ENCODE measurements at places on chromosomes 16 and 17.

GRCh38 chr17:81179220-81179619 is 13.2 kb upstream of the AATK start:
- no peak for DNase-seq

- DNase-seq, result no peak
These were observed 53.0 kb upstream of the DNAJA2 start for GRCh38 chr16:47026492-47026891.

DNA sequence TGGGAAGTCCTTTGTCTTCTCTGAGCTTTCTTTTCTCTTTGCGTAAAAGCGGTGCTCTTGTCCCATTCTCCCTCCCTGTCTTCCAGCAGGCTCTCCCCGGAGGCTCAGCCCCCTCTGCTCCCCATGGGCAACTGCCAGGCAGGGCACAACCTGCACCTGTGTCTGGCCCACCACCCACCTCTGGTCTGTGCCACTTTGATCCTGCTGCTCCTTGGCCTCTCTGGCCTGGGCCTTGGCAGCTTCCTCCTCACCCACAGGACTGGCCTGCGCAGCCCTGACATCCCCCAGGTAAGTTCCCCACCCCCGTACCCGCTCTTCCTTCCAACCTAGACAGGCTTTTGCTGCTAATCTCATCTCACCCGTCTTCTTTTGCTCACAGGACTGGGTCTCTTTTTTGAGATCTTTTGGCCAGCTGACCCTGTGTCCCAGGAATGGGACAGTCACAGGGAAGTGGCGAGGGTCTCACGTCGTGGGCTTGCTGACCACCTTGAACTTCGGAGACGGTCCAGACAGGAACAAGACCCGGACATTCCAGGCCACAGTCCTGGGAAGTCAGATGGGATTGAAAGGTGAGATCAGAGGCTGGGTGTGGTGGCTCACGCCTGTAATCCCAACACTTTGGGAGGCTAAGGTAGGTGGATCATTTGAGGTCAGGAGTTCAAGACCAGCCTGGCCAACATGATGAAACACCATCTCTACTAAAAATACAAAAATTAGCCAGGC is 1.3 kb downstream of the TMEM219 start:
- no peak for DNase-seq

GRCh38 chr17:14143688-14144087 is 74.4 kb downstream of the COX10 start:
- no peak for DNase-seq

DNA sequence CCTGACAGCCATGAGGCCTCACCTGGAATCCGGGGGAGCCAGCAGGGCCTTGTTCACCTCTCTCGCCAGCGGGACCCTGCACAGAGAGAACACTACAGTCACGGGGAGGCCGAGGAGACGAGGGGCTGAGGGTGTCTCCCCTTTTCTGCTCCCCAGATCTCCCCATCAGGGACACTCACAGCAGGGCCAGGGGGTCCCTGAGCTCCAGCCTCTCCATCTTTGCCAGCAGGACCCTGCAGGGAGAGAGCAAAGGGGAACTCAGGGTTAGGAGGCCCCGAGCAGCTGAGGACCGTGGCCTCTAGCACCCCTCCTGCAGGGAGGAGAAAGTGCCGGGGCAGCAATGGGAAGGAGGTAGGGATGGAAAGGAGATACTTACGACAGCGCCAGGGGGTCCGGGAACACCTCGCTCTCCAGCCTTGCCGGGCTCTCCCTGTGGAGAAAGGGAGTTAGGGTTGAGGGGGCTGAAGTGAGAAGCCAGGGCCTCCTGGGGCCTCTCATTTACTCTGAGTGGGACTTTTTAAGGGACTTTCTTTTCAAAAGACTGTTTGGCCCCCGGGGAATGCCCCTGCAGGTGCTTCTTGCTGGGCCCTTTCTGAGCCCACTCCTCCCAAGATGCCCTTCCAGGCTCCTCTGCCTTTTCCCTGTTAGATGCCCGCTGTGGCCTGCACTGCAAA is 8.7 kb downstream of the COL1A1 start:
- DNase-seq, result no peak

DNA sequence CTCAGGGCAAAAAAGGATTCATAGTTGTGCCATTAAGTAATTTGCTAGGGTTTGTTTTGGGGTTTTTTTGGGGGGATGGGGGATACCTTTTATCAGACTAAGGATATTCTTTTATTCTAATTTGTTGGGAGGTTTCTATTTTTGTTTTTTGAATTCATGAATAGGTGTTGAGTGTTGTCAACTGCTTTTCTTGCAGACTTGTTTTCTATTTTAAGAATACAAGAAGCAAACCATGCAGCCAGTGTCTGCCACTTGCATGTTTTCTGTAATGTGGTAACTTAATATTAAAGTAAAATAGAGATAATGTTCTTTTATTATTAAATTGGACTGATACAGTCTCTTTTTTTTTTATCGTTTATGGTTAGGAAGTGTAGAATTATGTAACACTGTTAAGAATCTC is 49.5 kb downstream of the NFATC3 start:
- DNase-seq, result no peak

DNA sequence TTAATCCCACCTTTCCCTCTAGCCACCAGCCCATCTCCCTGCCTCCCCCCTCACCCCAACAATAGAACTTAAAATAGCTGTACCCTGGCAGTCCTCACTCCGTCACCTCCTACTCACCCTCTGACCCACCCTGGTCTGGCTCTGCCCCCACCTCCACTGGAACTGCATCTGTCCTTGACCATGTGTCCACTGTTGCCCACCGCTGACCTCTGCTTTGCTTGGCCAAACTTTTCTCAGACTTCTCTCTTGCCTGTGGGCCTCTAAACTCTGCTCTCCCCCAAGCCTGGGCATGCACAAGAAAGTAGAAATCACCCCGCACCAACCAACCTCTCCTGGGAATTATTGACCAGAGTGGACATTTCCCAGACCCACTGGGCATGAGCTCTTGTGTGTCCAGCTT is 169.8 kb downstream of the WSCD1 start:
- no peak for DNase-seq

DNA sequence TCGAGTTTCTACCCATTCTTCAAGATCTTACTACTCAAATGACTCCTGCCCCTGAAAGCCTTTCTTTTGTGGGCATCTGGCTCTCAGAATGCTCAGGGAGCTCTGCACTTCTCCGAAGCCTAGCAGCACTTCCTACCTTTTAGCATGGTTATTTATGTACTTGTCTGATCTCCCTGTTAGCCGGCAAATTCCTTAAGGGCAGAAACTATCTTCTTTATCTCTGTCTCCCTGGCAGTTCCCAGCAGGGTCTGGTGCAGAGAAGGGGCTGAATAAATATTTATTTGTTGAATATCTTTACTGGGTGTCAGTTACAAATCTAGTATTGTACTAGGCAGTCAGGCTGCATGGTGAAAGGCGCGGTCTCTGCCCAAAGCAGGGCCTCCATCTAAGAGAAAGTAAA is 30.7 kb downstream of the TMEM132E start:
- no peak for DNase-seq

GRCh38 chr17:42453439-42453838 is 5.2 kb upstream of the ATP6V0A1 start:
- DNase-seq, result no peak

DNA sequence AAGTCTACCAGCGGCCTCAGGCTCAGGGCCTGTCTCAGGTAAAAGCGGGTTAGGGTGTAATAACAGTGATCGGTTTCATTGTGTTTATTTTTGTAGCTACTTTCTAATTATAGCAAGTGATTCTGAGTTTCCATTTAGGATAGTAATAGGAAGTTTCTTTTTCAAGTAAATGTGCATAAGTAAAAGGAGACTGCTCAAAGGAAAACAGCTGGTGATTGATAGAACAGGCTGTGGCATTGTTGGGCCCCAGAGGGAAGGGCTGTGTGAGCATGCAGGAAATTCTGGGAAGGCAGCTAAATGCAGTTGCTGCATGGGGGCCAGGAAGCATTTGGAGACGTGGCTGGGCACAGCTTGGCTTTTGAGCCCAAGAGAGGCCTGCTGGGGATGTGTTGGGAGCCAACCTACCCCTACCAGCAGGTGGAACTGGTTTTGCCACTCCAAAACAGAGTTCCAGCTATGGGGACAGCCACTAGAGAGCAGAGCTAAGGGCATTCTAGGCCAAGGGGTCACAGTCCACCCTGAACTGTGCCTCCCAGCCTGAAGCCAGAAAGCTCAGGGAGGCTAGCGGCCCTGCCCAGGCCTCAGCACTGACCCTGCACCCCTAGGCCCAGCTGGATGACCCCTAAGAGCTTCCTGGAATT is 12.6 kb downstream of the SNX20 start:
- no peak for DNase-seq

DNA sequence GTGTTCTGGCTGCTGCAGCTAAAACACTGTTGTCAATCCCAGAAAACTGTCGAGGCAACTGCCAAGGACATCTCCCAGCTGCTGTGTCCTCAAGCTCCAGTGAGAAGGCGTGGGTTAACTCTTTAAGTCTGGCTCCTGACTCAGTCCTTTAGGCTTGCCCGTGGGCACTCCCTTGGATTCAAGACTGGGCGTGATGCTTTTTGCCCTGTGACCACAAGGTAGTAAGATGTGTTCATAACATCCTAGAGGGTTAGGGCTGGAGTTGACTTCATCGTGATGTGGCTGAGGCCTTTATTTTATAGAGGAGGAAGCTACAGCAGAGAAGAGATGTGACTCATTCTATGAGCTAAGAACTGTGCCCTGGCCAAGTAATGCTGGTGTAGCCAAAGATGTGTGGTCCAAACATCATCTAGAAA is 50.9 kb upstream of the TEKT3 start:
- DNase-seq, result no peak

DNA sequence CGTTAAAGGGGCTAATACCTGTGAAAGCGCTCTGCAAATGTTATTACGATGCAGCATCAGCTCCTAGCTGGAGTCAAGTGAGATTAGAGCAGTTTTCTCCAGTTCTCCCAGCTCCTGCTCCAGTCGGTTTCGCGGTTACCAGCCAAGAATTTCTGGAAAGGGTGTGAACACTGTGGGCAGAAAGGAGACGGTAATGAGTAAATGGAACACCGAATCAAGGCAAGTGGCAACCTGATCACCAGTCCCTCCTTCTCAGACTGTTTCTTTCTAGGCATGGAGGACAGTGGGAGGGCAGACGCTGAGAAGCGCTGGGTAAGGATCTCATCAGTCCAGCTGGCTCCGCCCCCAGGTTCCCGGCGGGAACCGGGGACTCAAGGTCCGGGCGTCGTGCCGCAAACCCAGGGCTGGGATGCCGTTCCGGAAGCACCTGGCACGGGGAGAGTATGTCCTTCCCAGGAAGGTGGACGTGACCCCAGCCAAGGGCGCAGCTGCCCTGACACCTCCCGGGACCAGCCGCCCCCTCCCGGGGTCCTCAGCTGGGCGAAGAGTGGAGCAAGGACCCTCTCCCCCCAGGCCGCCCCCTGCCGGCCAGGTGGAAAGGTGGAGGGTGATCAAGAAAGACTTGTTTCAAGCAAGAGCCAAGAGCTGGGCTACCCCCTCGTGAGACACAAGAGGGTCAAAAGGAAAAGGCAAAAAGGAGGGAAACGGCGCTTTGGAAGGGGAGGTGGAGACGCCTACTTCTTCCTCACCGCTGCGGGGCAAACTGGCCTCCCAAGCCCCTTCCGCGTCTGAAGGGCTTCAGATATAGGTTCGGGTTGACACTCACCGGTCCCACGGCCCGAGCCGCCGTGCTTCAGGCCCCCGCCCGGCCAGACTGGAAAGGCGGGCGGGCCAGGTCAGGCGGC is 481 bp downstream of the MYO19 start:
- DNase-seq, result peak; percentile 37

- DNase-seq, result no peak
These were observed 6.0 kb downstream of the DDX19B start for GRCh38 chr16:70304892-70305448.

DNA sequence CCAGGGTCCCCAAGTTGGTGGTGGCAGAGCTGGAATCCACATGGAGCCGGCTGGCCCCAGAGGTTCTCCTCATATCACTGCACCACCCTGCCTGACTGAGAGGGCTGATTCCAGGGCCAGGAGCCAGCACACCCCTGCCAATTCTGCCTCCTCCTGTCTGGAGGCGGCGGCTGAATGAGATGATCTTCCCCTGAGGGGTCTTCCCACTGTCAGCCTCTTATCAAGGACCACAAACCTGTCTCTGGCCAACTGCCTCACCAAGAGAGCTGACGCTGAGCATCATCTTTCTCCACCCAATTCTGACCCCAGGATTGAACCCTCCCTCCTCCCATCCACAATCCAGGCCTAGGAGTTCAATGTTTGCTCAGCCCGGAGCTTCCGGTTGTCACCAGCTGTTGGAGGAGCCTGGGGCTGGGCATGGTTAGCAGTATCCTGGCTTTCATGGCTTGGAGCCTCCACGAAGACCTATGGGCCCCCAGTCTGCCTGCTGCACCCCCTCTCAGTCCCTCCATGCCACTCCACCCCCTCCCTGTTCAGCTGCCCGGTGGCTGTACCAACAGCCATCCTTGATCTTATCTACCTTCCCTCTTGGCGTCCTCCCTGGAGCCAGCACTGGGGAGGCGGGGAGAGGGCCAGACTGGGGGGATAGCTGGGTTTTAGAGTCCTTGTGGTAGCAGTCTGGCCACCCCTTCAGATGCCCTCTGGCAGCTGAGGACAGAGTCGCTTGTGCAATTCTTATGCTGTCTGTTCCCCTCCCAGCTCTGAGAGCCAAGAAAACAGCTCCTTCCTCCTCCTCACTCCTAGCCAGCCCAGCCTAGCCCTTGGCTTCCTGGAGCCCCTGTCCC is 25.6 kb downstream of the ABCC3 start:
- no peak for DNase-seq

DNA sequence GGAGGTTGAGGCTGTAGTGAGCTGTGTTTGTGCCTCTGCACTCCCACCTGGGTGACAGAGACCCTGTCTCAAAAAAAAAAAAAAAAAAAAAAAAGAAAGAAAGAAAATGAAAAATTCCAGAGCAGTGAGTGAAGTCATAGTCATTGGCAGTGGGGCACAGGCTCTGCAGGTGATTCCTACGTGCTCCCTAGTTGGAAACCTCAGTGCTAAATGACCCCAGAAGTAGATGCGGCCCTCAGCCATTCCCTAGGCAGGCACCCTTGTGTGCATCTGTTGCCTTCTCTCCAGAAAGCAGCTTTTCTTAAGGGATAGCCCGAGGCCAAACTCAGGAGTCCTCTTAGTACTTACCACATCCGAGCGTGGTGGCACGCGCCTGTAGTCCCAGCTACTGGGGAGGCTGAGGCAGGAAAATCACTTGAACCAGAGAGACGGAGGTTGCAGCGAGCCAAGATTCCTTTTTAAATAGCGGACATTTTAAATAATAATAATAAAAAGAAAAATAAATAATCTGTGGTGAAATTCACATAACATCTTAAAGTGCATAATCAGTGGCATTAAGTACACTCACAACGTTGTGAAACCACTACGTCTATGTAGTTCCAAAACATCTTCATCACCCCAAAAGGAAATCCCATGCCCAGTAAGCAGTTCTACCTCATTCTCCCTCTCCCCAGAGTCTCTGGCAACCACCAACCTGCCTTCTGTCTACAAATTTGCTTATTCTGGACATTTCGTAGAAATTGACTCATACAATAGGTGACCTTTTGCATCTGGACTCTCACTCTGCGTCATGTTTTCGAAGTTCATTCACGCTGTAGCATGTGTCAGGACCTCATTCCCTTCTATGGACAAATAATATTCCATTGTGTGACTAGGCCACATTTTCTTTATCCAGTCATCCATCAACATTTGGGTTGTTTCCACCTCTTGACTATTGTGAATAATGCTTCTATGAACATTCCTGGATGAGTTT is 12.5 kb upstream of the SPHK1 start:
- no peak for DNase-seq

GRCh38 chr17:83067071-83067717 is 12.2 kb upstream of the METRNL start:
- DNase-seq, result no peak
